Aorta (tissue), 5 donors: ENCODE measurements at places on chromosomes 13 and 19. TPM values are rescaled to one million over a fixed set of nuclear protein-coding genes. Genes with fewer than 3 reads are reported as not detected.

Gene C19orf18
- 2.0 TPM for total RNA-seq

Gene ERICH4
- not detected for total RNA-seq

Gene ZIK1
- 3.5 TPM for total RNA-seq

Gene CYP2A6
- total RNA-seq = not detected

Gene ICAM3
- total RNA-seq = 10.1 TPM

Gene F7
- total RNA-seq = 0.69 TPM

Gene KIR2DL1
- not detected for total RNA-seq

Gene SIAH3
- not detected for total RNA-seq

Gene ELF1
- total RNA-seq = 77.0 TPM

Gene CCDC169
- 0.55 TPM for total RNA-seq

GRCh38 chr13:25886438-25887214 is 165.2 kb downstream of the SHISA2 start:
- no peak overlapping the region for H3K4me3 ChIP-seq
- no peak for DNase-seq
- no peak overlapping the region for H3K27ac ChIP-seq

DNA sequence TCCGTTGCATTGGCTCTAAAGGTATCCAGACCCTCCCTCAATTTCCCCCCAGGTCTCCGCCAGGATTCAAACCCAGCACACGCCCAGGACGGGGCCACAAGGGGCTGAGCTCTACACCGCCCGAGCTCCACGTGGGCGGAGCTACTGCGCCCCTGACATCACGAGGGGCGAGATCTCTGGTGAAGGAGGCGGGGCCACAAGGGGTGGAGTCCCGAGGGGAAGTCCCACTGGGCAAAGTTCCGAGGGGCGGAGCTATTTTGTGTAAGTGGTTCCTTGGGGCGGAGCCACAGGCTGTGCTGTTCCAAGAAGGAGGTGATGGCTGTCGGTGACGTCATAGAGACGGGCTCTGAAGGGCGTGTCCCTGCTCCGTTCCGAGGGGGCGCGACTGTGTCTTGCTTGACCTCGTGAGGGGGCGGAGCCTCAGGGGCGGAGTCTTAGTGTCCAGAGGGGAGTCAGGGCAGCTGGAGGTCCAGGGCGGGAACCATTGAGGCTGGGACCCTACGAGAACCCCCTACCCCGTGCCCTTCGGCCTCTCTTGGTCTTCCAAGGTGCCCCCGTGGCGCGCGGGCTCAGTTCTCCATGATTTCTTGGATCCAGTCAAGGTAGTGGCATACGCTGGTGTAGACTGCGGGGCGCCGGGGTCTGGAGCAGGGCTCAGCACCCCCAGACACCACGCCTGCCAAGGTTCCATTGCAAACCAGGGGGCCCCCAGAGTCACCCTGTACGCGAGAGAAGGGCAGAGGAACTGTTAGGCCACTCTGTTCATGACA is 1.3 kb upstream of the KLK8 start:
- H3K27ac ChIP-seq = no peak overlapping the region
- H3K36me3 ChIP-seq = no peaks in the 10 kb centered on the region
- no peaks in the 10 kb centered on the region for H3K4me1 ChIP-seq
- no peak overlapping the region for H3K4me3 ChIP-seq
- no peak for DNase-seq

GRCh38 chr19:1063909-1064660 is 2.9 kb upstream of the ARHGAP45 start:
- H3K4me1 ChIP-seq = no peaks in the 10 kb centered on the region
- H3K4me3 ChIP-seq = no peak overlapping the region
- no peak overlapping the region for H3K27ac ChIP-seq
- no peaks in the 10 kb centered on the region for H3K27me3 ChIP-seq

- DNase-seq = no peak
- H3K4me3 ChIP-seq = no peak overlapping the region
- no peaks in the 10 kb centered on the region for H3K36me3 ChIP-seq
- no peak overlapping the region for H3K27ac ChIP-seq
Measured at GRCh38 chr19:57233207-57233606, 2.4 kb downstream of the AURKC start.

DNA sequence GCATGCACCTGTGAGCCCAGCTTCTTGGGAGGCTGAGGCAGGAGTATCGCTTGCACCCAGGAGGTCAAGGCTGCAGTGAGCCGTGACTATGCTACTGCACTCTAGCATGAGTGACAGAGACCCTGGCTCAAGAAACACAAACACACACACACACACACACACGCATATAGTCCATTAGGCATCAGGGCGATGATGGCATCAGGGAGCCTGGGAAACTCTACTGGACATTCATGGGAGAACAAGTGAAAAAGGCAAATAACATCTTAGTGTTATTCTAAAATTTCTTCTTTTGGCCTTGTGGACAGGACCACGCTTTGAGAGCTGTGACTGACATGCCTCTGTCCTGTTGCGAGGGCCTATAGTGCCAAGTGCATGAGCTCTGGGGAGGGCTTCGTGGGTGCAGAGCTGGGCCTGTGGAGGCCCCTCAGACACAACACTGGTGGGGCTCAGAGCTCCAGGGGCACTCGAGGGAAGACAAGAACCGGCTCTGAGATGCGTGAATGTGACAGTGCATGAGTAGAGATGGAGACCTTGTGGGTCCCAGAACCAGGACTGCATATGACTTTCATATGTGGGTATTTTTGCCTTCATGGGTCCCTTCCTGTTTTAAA is 8.0 kb upstream of the USF2 start:
- no peaks in the 10 kb centered on the region for H3K27me3 ChIP-seq
- no peaks in the 10 kb centered on the region for H3K36me3 ChIP-seq
- no peaks in the 10 kb centered on the region for H3K4me1 ChIP-seq
- no peak overlapping the region for H3K27ac ChIP-seq

DNA sequence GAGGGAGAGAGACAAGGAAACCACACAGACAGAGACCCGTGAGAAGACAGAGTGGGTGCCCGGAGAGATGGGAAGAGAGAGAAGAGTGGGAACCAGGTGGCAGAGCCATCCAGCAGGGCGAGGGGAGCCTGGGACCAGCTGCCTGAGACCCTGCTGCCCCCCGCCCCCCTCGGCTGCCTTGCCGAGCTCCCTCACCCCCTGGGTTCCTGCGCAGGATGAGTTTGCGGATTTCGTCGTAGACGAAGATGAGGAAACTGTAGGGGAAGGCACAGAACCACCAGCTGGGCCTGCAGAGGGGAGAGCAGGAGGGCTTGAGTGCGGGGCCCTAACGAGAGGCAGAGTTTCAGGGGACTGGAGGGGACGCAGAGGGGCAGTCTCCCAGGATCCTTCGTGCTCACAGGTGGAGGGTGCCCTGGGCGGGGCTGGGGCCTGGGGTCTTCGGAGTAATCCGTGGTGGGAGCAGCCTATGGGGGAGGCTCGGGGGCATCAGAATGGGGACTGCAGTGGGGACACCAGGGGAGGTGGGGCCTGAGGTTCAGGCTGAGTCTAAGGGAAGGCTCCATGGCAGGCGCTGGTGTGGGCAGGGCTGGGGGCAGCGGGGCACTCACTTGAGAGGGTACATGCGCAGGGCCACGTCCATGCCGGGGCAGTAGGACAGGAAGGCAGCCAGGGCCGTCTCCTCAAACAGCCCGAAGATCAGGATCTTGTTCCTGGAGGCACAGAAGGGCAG is 8.1 kb upstream of the RABAC1 start:
- H3K36me3 ChIP-seq = no peaks in the 10 kb centered on the region
- DNase-seq = no peak
- H3K27ac ChIP-seq = no peak overlapping the region
- no peaks in the 10 kb centered on the region for H3K27me3 ChIP-seq

GRCh38 chr13:110944121-110944967 is 29.5 kb upstream of the ANKRD10 start:
- H3K36me3 ChIP-seq = no peaks in the 10 kb centered on the region
- H3K4me1 ChIP-seq = no peaks in the 10 kb centered on the region
- no peak for DNase-seq
- H3K4me3 ChIP-seq = no peak overlapping the region
- no peaks in the 10 kb centered on the region for H3K27me3 ChIP-seq

- no peaks in the 10 kb centered on the region for H3K36me3 ChIP-seq
- no peaks in the 10 kb centered on the region for H3K4me1 ChIP-seq
- H3K27me3 ChIP-seq = no peaks in the 10 kb centered on the region
- H3K27ac ChIP-seq = no peak overlapping the region
- no peak for DNase-seq
- H3K4me3 ChIP-seq = no peak overlapping the region
Measured at GRCh38 chr19:21460686-21461085, 44.7 kb upstream of the ZNF429 start.

- H3K27me3 ChIP-seq = no peaks in the 10 kb centered on the region
- no peak overlapping the region for H3K27ac ChIP-seq
- H3K36me3 ChIP-seq = no peaks in the 10 kb centered on the region
- H3K4me3 ChIP-seq = no peak overlapping the region
- no peak for DNase-seq
Measured at GRCh38 chr19:21147540-21147939, 5.7 kb downstream of the ZNF431 start.

DNA sequence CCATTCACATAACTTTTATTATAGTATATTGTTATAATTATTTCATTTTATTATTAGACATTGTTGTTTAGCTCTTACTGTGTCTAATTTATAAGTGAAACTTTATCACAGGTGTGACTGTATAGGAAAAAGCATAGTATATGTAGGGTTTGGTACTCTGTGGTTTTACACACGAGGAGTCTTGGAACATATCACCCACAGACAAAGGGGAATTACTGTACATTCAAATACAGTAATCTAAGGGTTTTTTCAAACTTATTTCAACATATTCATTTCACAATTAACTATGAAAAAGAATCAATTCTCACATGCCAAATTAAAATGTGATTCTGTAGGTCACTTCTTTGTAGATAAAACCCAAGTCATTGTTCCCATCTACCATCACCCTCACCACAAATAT is 46.0 kb downstream of the RBM26 start:
- no peaks in the 10 kb centered on the region for H3K4me1 ChIP-seq
- no peak overlapping the region for H3K4me3 ChIP-seq
- H3K27me3 ChIP-seq = no peaks in the 10 kb centered on the region

DNA sequence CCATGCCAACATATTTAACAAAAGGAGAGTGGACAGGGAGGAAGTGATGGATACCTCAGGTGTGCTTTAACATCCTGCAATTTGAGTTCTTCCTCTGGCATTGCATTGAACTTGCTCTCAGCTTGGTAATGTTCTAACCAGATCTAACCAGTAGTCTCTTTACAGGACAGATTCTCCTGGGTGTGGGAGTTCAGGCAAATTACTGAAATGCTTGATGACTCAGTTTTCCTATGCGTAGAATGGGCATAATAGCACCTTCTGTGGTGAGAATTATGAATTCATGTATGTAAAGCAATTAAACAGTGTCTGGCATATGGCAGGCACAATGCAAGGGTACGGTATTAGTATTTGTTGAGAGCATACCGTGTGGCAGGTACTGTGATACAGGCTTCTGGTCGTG is 3.6 kb downstream of the AKAP11 start:
- H3K27me3 ChIP-seq = no peaks in the 10 kb centered on the region
- DNase-seq = no peak
- peaks cover 3% of the 10 kb centered on the region for H3K4me1 ChIP-seq

DNA sequence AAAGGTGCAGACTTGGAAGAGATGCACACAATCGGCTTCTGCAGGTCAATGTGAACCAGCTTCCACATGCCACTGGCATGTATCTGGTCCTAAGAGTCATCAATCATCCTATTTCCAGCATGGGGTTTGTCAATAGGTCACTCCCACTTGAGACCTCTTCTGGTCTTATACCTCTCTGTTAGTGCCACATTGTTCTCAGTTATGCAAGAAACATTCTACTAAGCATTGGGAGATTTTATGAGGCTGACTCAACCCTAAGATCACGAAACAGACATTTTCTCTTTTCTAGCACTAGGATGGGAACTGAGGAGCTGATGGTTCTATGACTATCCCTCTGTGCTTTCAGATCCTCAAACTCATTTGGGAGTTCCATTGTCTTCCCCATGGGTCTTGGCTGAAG is 581.5 kb upstream of the KLF12 start:
- no peaks in the 10 kb centered on the region for H3K4me1 ChIP-seq
- no peaks in the 10 kb centered on the region for H3K36me3 ChIP-seq

DNA sequence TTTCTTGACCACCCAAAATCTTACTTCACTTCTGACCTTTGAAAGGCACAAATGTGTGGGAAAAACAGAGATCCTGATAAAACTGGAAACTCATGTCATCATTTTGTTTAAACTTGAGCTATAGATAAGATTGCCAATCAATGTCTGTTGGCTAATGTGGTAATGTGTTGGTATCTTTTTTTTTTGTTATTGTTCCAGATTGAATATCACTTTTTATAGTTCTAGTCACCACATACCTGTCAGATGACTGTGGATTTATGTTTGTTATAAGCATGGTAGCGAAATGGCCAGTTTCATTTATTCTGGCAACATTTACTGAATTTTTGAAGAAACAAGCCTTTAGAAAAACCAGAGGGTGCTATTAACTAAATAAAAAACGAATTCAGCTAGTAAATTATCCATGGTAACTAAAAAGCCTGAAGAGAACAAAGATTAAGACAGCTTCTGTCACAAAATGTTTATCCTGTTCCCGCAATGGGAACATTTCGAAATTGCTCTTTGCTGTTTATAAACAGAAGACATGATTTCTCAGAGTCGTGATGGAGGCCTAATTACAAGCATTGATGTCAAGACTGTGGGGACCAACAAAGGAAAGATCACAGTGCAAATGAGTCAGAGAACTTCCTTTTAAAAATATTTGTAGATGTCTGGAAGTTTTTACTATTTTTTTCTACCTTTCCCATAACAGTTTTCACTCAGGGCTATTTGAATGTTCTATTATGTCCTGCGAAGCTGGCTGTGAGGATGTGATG is 82.9 kb upstream of the POSTN start:
- H3K4me3 ChIP-seq = no peak overlapping the region
- H3K27me3 ChIP-seq = no peaks in the 10 kb centered on the region
- no peak for DNase-seq

DNA sequence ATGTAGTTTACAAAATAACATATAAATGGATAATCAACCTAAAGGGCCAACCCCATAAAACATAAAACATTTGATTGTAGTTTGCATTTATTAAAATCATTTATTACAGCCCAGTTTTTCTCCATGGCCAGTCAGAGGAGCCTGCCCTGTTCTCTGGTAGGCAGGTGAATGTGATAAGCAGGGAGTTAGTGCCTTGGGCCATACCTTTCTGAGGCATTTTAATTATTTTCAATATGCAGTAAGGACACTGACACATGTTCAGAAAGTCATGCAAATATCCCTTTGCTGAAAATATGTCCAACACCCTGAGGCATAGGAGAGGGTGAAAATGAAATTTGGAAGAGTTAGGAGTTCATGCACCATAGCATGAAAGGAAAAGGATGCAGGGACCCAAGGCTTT is 242.6 kb upstream of the EDNRB start:
- no peak overlapping the region for H3K4me3 ChIP-seq
- no peak for DNase-seq
- H3K27ac ChIP-seq = no peak overlapping the region
- no peaks in the 10 kb centered on the region for H3K36me3 ChIP-seq

GRCh38 chr13:53254500-53254899 is 225.9 kb downstream of the OLFM4 start:
- no peak for DNase-seq
- H3K36me3 ChIP-seq = no peaks in the 10 kb centered on the region
- H3K27me3 ChIP-seq = peaks cover 2% of the 10 kb centered on the region
- no peaks in the 10 kb centered on the region for H3K4me1 ChIP-seq
- no peak overlapping the region for H3K27ac ChIP-seq
- H3K4me3 ChIP-seq = no peak overlapping the region
